Activated CD8-positive, alpha-beta memory T cell treated with anti-CD3 and anti-CD28 coated beads for 48 hours (primary cell): ENCODE measurements at places on chromosomes 5 and 9.

GRCh38 chr9:131255676-131256197 lies 20.6 kb downstream of the FAM78A start:
- DNase-seq, result no peak

DNA sequence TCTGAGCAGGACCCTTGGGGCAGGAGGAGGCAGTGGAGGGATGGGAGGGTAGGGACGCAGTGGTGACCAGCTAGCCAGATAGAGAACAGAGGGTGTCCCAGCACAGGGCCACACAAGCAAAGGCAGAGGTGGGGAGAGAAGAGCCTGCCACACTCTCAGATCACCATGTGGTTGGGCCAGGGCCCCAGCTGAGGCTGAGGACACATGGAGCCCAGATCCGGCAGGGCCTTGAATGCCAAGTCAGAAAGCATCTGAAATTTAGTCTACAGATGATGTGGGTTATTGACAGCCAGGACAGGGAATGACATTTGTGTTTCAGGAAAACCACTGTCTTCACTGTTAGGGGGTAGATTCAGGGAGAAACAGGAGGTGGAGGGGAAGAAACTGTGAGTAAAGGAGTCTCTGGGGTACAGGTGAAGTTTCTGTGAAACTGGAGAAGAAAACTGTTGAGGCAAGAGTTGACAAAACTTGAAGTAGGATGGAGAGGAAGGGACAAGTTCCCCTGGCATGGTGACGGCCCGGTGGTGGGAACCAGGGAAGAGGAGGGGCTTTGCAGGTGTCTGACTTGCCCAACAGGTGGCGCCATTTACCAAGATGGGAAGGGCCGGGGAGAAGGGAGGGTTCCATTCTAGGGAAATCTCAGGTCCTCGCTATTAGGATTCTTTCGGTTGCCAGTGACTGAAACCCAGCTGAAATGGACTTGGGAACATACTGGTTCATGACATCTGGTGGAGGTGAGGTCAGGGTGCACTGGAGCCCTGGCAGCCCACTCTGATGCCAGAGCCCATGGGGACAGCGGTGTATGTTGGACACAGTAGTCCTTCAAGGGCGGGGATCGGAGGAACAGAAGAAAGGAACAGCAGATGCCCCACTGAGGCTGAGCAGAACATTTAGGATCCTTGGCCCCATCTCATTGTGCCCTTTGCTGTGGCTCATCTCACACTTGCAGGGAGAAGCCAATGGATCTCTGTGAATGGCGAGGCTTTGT lies 100.1 kb downstream of the KCNIP1 start:
- peak; percentile 53 for DNase-seq

- DNase-seq, result no peak
These were observed 353.3 kb downstream of the GADD45G start for GRCh38 chr9:89958086-89958485.

DNA sequence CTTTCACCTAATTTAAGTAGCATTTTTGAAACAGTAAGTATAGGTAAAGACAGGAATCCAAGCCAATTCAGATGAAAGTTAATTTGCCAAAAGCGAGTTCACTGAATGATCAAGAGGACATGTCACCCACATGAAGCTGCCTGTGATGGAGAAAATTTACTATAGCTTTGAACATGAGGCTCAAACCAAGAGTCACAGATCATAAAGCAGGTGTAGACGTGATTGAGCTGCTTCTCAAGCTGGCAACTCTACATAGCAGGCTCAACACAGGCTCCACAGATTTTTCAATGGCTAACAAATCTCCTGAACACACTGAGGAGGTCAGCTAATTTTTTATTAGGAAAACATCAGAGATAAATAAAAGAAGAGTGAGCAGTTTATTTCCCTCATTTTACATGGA lies 173.7 kb downstream of the FAM114A2 start:
- no peak for DNase-seq

GRCh38 chr5:160357861-160358411 lies 12.5 kb downstream of the C1QTNF2 start:
- no peak for DNase-seq

GRCh38 chr9:14006386-14007187 lies 307.4 kb downstream of the NFIB start:
- no peak for DNase-seq

DNA sequence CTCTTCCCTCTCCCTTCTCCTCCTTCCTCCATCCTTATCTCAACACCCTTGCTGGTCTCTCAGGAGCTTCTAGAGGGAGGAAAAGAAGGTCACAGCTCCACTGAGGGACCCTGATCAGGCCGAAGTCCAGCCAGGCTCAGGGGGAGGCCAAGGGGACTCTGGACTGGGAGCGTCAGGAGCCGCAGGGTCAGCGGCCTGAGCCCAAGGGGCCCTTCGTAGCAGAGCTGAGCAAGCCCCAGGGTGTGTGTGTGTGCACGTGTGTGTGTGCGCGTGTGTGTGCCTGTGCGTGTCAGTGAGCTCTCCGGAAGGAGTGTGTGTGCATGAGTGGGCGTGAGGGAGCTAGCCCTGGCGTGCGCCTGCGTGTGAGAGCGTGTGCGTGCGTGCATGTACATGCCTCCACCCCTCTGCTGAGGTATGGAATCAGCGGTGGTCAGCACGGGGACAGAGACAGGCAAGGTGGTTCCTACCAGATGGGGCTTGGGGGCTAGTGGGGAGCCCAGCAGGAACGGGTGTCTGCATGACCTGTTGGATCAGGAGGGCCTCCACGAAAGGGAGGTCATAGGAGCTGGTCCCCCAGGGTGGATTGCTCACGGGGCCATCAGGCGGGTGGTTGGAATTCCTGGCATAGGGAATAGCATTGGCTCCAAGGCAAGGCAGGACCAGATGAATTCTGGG lies 10.0 kb upstream of the AGPAT2 start:
- DNase-seq, result no peak

- DNase-seq, result no peak
These were observed 278.6 kb downstream of the SPOCK1 start for GRCh38 chr5:137220523-137220927.

DNA sequence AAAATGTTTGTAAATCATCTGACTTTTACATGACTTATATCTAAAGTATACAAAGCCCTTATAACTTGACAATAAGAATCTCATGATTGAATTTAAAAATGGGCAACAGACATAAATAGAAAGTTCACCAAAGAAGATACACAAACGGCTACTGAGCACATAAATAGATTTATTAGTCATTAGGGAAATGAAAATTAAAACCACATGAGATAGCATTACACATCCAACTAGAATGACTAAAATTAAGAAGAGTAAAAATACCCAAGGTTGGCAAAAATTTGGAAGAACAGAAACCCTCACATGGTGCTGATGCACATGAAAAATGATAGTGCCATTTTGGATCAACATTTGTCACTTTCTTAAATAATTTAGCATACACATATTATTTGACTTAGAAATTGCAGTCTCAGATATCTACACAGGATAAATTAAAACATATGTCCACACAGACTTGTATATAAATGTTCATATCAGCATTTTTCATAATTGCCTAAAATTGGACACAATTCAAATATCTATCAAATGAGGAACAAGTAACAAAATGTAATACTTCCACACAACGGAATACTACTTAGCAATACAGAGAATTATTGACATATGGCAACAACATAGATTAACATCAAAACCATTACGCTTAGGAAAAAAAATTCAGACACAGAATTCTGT lies 359.1 kb upstream of the DAB2 start:
- DNase-seq, result no peak

GRCh38 chr5:167217097-167217743 lies 1074.2 kb upstream of the WWC1 start:
- no peak for DNase-seq

DNA sequence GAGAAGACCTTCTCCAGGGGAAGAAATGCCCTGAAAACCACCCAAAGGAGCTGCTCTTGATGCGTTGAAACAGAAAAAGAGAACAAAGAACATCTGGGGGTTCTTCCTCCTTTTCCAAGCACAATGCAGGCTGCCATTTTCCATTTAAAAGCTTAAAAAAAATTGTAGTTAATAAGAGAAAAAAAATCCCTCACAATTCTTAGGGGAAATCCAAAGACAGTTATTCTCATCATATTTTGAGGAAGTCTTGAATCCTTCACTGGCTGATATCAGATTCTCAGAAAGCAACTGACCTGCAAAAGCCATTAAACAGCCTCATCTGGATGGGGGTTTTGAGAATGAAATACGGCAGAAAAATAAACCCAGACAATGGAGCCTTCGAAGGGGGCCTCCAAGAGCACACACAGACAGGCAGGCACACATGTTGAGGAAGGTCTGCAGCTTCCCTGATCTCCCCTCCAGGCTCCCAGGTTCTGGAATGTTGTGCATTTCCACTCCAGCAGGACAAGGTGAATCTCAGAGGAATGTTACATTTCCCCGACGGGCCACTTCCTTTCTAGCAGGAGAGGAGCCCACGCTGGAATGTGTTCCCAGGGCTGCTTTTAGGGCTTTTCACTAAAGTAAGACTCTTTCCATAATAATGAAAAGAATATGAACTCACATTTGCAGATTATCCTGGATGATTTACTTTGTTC lies 159.4 kb upstream of the S1PR3 start:
- no peak for DNase-seq

GRCh38 chr9:70030156-70030555 lies 13.5 kb upstream of the MAMDC2 start:
- DNase-seq, result no peak

DNA sequence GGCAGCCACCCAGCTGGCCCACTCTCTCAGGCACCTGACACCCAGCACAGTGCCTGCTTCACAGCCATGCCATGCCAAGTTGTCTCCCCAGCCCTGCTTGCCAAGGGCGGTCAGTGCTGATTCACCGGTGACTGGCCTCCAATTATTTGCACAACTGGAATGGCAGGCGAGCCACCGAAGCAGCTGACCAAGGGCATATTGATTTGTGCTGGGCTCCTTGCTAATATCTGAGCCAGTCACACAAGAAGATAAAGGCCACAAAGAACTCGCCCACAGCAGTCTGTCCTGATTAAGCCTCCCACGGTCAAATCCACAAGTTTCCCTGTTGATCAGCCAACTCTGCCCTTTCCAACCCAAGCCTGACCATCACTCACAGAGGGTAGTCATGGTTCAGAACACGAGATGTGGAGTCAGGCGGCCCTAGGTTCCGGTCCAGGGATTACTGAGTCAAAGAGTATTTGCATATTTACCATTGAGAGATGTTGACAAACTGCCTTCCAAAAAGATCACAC lies 6.4 kb upstream of the EEIG1 start:
- no peak for DNase-seq

DNA sequence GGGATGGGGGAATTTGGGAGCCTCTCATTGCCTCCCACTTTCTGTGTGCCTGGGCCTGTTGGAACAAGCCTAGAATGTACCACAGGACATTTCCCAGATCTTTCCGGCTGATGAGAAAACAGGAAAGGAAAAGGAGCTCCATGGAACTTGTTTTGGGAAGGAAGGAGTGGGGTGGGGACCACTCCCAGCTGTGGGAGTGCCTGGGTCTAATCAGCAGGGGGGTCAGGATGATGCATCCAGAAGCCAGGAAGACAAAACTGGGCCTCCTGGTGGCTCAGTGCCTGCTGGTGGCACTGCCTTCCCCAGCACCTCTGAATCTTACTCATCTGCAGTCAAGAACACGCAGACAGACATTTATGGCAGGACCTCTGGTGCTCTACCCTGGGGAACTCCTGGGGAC lies 2.8 kb downstream of the SMIM33 start:
- DNase-seq, result no peak

- DNase-seq, result no peak
These were observed 31.7 kb upstream of the CDH6 start for GRCh38 chr5:31161781-31162181.

DNA sequence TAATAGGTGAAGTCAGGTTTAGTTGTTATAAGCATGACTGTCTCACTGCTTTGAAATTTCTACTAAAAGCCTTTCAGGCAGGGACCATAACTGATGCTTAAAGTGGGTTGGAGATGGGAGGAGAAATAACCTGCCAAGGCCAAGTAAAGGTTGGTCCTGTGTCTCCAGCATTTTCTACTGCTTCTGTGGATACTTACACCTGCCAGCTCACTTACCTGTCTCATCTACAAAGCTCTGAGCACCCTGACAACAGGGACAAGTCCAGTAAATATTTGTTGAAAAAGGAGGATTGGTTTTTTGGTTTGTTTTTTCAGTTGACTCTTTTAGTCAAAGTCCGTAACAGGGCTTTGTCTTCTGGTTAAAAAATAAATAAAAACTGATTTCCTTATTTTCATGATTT lies 38.6 kb downstream of the GRAMD2B start:
- no peak for DNase-seq

DNA sequence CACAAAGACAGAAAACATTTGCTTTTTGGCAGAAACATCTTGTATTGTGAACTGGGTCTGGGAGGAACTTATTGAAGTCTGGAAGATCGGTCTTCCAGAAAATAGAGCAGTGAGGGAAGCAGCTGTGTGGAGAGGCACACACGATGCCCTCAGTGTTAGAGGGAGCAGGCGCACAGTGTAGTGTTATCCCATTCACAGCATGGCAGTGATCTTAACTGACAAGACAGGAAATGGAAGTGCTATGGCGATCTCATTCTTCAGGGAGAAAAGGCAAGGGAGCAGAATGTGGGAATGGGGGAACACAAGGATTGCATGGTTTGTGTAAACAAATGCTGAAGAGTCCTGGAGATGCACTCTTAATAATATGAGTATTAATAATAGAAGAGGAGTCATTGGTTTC lies 161.0 kb downstream of the PBX3 start:
- no peak for DNase-seq

GRCh38 chr9:109861918-109862317 lies 81.9 kb downstream of the PALM2AKAP2 start:
- DNase-seq, result no peak

GRCh38 chr9:134652291-134653225 lies 11.0 kb downstream of the COL5A1 start:
- no peak for DNase-seq

DNA sequence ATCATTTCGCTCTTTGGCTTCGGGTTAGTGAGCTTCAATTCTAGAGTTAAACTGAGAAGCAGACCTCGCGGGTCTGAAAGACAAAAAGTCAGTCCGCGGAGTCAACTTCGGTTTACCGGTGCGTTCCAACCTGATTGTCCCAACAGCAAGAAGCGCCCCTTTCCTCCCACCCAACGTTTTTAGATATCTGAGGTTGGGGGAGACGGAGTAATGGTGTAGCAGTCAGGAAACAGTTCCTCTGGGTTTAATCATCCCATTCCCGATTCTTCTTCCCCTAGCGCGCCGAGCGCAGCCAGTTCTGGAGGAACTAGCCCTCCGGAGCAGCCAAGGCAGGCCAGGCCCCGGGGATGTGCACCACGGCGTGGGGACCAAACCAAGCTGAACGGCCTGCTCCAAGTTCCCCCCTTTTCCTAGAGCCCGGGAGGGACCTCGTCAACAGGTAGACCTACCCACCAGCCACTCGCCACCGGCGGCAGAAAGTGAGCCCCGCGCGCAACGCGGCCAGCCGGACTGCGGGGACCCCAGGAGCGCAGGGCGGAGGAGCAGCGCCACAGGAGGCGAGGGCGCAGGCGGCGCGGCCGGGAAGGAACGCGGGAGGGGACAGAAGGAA lies 622 bp upstream of the ISL1 start:
- no peak for DNase-seq

- DNase-seq, result no peak
These were observed 106.4 kb upstream of the DHFR start for GRCh38 chr5:80761176-80761575.

- DNase-seq, result no peak
These were observed 183.9 kb upstream of the DMAC1 start for GRCh38 chr9:7983490-7983889.
